A549 (cell line): ENCODE measurements at places on chromosomes 3 and 15.
A peak's percentile ranks its signal among the peaks of the same experiment; 100 is the strongest.

GRCh38 chr3:196165850-196166249 lies 45.4 kb downstream of the ZDHHC19 start:
- DNase-seq, result no peak

GRCh38 chr3:77795013-77795412 lies 755.1 kb downstream of the ROBO2 start:
- DNase-seq, result no peak

- peak; percentile 44 for DNase-seq
Observed at GRCh38 chr15:98787936-98788757, 139.8 kb downstream of the IGF1R start.

- DNase-seq, result no peak
Observed at GRCh38 chr3:123333401-123333800, 115.5 kb downstream of the ADCY5 start.

- DNase-seq, result no peak
Observed at GRCh38 chr15:58924327-58924726, 9.2 kb downstream of the SLTM start.

- no peak for DNase-seq
Observed at GRCh38 chr3:109430911-109431563, 93.7 kb upstream of the DPPA4 start.

DNA sequence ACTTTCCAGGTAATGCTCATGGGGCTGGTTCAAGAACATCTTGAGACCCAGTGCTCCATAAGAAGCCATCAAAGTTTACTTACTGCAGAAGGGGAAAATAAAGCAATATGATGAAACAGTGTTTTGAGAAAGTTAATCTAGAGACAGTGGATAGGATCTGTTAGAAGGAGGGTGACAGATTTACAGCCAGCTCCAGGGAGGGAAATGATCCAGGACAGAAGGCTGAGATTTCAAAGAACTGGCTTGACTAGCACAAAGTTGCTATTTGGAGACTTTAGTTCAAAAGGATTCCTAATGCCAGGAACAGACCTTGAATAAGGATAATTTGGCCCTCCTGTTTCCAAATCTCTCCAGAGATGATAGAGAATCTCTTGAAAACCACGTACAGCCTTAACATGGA lies 166.5 kb upstream of the NECTIN3 start:
- DNase-seq, result no peak

- peak; percentile 24 for DNase-seq
Observed at GRCh38 chr3:13192471-13193213, 119.4 kb upstream of the IQSEC1 start.

DNA sequence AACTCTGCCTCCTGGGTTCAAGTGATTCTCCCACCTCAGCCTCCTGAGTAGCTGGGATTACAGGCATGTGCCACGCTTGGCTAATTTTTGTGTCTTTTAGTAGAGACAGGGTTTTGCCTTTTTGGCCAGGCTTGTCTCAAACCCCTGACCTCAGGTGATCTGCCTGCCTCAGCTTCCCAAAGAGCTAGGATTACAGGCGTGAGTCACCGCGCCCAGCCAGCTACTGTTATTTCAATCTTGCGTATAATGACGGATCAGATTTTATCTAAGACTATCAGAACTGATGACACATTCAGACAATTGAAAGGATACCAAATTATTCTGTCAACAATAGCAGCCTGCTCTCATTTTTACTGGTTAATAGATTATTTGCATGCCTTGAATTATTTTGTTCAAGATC lies 612.2 kb downstream of the ZIC1 start:
- DNase-seq, result no peak

- no peak for DNase-seq
Observed at GRCh38 chr3:124592658-124593441, 137.4 kb upstream of the UMPS start.

DNA sequence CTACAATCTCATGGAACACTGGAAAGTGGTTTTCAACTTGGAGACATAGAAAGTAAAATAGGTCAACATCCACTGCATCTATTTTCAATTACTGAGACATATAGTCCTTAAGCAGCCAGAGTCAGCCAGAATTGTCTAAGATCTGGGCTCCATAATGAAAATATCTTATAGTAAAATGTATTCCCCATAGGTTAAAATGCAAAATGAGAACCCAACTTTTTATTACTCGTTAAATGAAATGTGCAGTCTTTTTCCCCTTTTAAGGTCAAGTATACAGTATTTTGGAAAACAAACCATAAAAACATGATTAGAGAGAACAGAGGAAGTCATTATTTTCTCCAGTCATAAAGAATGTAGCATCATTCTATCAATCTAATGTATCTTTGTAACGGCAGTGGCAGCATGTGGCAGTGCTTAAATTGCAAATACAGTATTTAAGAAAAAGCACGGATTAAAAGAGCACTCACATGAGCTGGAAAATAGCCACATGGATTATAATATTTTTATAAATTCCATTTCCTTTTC lies 64.4 kb upstream of the CPB1 start:
- no peak for DNase-seq

GRCh38 chr3:78507196-78507984 lies 1260.4 kb downstream of the ROBO1 start:
- DNase-seq, result no peak

DNA sequence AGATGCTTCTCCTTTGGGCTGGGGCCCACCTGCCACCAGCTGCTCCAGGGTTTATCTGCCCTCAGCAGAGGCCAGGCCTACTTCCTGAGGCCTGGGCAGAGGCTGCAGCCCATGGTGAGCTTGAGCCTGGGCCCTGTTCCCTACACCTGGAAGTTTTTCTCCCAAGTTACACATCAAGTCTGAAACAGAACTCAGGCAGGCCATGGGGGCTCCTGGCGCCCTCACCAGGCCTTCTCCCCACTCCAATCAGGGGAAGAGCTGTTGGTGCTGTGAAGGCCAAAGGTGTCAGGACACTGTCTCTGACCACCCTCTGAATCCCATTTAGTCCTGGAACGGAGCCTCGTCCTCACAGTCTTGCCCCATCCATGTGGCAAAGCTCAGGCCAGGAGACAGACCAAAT lies 7.3 kb downstream of the VWA5B2 start:
- no peak for DNase-seq

DNA sequence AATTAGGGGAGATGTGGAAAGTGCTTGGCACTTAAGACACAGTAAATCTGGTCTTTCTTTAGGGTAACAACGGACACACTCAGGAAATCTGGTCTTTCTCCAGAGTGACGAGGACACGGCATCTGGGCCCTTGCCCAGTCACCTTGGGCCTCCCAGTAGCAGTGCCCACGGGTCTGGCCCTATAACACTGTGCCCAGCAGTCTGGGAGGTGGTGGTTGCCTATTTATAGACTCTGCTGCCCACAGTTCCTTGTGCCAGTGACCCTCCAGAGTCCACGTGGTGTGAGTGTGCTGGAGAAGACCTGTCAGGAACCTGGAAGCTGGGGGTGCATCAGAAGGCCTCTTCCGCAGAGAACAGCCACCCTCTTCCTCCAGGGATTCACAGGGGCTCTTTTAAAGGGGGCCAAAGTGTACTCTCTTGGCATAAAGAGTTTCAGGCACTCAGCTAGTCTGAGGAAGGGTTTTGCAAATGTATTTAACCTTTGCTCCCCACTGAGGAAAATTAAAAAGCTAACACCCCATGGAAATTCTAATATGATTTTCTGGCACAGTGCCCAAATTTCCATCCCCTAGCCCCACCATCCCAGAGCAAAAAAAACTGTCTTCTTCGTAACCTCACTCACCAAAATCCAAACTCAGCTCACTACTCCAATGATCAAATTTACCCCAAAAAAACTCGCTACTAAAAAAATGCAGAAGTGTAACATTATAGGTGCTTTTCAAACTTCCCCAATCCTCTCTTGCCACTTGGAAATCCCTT lies 15.4 kb downstream of the WNT5A start:
- no peak for DNase-seq

DNA sequence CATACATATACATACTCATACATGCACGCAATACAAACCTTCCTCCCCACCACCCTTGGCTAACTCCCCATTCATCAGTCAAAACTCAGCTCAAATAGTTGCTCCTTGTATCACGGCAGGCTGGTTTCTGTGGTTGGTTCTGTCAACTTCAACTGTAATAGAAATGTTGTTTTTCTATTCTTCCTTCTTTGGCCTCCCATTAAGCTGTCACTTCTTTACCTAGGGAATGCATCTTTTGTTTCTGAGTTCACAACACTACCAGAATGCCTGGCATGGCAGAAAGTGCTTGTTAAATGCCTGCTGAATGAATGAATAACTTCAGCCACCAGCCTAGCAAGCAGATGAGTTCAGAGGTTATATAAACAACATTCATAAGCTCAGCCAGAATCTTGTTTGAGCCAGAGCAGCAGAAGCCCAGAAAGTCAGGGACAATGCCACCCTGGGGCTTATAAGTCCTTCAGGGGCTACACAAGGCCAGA lies 63.1 kb downstream of the B3GALNT1 start:
- DNase-seq, result no peak

- DNase-seq, result no peak
Observed at GRCh38 chr15:99446565-99447496, 119.0 kb upstream of the MEF2A start.

DNA sequence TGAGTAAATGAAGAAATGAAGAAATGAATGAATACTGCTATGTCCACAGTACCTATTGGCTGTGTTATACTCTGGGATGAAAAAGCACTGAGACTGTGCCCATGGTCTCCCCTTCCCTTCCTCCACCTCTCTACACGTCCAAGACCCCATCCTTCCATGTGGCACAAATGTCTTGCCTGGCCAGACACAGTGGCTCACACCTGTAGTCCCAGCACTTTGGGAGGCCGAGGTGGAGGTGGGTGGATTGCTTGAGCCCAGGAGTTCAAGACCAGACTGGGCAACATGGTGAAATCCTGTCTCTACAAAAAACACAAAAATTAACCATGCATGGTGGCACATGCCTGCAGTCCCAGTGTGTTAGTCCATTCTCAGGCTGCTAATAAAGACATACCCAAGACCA lies 200.1 kb downstream of the FAM43A start:
- DNase-seq, result no peak

DNA sequence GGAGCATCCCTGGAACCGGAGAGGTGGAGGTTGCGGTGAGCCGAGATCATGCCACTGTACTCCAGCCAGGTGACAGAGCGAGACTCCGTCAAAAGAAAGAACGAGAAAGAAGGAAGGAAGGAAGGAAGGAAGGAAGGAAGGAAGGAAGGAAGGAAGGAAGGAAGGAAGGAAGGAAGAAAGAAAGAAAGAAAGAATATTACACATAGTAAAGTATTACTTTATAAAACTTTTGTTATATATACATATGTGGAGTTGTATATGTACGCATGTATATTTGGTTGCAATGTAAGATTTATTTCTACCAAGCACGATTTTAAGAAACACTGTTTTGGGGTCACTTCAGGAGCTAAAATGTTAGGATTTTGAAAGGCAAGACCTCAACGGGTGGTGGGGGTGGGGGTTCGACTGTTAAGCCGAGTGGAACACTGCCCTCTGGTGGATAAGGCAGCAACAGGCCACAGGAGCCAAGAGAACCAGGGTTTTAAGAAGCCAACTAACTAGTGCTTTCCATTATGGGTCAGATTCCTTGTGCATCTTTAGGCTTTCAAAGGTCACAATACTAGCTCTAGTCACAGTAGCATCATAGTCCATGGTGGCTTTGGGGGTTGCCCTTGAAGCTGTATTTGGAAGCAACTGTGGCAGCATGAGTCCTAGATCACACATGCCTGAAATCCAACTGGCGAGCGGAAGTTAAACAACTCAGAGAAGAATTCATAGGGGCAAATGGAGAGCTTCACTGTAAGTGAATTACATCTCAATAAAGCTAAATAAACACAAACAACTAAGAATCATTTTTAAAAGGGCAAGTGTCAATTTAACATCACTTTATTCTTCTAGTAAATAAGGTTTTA lies 22.5 kb downstream of the GLB1 start:
- DNase-seq, result peak; percentile 93

DNA sequence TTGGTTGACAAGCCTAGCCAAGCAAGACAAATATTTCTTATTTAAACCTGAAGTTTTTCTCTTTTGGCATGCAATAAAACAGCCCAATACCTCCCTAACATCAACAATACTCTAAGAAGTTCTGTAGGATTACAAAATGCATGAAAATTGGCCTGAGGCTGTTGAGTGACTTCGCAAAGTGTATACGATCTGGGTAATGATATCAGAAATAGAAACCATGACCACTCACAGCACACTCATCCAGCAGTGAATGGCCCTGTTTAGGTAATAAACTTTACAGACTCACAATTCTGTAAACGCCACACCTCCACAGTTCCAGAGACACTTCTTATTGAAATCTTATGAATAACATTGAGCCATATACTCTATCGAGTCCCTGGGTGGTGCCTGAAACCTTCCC lies 83.0 kb upstream of the NAALADL2 start:
- no peak for DNase-seq

DNA sequence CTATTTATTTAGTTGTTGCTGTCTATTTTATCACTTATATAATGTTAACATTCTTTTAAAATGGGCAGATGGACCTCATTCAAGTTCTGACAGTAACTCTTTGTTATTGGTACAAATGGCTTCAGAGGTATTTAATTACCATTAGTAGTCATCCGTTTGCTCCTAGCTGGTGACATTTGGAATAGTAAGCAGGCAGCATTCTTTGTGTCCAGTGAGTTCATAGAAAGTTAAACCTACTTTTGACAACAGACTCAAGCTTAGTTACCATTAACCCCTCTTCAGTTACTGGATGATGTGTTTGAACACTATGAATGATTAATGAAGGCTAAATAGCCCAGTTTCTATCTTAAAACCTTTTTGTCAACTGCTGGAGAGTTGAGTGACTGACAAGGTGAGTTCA lies 500.7 kb upstream of the ATP11B start:
- no peak for DNase-seq

GRCh38 chr3:197450810-197451209 lies 105.0 kb downstream of the BDH1 start:
- no peak for DNase-seq
